Ureter (tissue), 1 donor: ENCODE measurements at places on chromosomes 7 and 10.

DNA sequence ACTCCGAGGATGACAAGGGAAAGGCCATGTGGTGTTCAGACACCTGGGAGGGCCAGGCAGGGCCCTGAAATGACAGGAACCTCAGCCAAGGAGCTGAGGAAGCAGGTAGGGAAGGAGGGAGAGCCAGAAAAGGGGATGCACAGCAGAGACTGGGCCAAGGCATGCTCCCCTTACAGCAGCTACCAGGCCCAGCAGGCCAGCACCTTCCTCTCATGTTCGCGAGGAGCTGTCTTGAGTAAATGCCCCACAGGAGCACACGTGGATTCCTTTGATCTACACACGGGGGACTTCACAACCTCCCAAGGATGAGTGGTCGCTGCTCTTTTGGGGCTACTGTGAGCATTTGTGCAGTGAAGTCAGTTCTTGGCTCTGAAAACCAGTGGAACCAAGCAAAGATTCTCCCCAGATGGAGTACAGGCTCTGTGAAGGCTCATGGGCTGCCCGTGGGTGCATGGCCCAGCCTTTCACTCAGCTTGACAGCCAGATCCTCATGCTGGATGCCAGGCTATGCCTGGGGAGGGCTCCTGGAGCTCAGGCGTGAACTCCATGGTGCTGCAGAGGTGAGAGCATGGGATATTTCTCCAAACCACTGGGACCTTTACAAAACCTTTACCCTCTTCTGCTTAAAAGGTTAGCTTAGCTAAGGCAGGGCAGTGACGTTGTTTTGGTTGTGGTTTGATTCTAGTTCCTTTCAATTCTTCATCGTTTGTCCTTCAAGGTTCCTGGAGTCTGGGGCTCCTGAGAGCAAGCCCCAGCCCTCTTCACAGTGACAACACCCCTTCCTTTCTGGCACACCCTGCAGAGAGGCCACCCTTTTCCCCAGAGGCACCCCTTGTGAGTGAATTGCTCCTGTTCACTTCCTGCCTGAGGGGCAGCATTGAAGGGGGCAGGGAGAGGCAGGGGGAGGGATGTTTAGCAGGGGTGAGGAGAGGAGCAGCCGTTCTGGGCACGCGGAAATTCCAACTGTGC is 74.2 kb upstream of the ZPBP start:
- no peak for DNase-seq

GRCh38 chr10:69230128-69230527 is 10.0 kb downstream of the HKDC1 start:
- no peak for DNase-seq

DNA sequence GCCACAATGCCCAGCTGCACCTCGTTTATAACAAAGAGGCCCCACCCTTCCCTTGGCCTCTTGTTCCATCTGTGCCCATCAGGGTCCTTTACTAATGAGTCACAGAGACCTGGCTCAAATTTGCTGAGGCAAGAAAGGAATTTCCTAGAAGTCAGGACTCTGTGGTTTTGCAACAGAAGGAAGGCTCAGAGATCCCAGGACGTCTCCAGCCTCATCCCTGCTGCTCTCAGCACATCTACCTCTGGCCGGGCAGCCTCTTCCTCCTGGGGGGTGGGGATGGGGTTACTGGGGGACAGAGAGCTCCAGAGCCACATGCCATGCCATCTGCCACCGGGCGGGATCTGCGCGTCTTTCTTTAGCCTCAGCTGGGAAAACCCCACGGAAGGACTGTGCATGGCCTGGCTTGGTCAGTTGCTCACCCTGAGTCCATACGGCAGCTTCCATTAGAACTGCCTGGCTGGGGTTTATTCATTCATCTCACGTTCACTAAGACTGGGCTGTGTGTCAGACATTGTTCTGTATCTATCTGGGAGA is 41.9 kb upstream of the PSMG3 start:
- no peak for DNase-seq

DNA sequence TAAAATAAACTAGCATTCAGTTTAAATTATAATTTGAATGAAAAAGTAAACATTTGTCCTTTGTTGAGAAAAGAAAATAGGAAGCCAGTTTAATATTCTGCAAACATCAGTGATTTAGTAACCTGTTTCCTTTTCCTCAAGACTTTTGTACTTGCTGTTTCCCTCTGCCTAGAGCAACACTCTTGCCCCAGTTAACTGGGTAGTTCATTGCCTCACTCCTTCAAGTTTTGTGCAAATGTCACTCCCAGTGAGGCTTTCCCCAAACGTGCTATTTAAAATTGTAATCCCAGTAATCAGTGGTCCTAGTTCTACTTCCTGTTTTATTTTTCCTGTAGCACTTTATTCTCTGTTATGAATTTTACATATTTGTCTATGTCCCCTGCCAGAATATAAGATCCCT is 23.8 kb downstream of the DLD start:
- no peak for DNase-seq

DNA sequence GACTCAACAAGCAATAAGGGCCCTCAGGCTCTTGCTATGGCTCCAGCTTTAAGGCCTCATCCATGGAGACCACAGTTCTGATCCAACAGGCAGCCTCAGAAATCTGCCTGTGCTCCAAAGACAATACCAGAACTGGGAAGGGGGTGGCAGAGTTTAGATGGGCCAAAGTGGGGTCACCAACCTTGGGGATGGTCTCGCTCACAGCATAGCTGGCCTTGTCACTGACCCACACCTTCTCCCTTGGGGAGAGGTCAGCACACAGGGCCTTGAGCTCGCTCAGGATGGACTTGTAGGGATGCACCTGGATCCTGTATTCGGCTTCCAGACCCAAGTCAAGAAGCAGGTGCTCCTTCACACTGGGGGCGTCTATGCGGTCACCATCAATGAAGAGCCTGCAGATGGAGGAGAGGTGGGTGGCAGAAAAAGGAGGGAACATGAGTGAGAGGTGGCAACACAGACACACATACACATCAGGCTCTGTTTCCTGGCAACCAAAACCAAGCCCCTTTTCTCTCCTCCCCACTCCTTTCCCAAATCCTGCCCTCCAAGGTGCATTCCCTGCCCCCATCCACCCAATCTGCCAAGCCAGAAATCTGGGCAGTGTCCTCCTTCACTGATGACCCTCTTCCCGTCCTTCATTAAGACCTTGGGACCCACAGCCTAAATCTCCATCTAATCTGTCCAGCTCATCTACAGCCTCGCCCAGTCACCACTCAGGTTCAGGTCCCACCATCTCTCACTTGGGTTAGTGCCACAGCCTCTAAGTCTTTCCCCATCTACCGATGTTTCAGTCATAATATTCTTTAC is 40.9 kb downstream of the XPNPEP1 start:
- no peak for DNase-seq

- peak; percentile 60 for DNase-seq
These were observed 241.0 kb upstream of the PRSS1 start for GRCh38 chr7:142508251-142508650.

- peak; percentile 72 for DNase-seq
These were observed 1.9 kb downstream of the FOXK1 start for GRCh38 chr7:4683884-4684565.

DNA sequence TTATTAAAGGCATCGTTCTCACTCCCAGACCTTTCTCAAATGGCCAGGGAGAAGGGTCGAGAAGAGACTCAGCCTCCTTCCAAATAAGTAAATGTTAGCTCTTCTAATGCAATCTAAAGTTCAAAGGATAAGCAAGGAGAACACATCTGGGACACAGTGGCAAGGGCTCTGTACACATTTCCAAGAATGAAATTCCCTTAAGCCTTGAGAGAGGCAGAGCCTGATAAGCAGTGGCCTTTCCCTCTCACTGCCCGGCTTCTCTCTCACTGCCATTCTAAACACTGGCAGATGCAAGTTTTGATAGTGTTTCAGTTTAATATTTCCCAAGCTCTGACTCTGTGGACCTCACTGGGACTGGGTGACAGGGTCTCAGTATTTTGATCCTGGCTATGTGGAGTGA is 35.1 kb upstream of the EXOC4 start:
- DNase-seq: no peak
